ENCODE measurements at places on chromosomes 1 and 21. TPM values are rescaled to one million over a fixed set of nuclear protein-coding genes. Genes with fewer than 3 reads are reported as not detected.

ADAM15 gene
- total RNA-seq = 34.5 TPM

- no peak for DNase-seq
Observed at GRCh38 chr1:10866321-10867093, 70.1 kb upstream of the CASZ1 start.

DNA sequence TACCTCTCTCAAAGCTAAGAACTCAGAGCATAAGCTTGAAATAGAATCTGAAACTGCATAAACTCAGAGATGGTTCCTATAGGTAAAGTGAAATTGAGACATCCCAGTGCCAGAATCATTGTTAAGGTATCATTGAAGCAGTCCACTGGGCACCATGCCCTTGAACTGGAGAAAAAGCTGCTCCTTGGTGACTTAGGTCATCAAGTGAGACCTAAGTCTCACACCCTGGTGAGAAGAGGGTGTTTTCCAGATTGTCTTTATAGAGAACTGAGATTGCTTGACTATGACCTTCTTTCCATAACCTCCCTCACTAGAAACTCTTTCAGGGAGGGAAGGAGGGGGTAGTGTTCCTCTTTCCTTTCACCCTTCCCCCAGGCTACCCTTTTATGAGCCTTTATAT lies 9.4 kb upstream of the ATP6V1G3 start:
- no peak for DNase-seq

TRAF5 gene
- total RNA-seq = 30.7 TPM

DNA sequence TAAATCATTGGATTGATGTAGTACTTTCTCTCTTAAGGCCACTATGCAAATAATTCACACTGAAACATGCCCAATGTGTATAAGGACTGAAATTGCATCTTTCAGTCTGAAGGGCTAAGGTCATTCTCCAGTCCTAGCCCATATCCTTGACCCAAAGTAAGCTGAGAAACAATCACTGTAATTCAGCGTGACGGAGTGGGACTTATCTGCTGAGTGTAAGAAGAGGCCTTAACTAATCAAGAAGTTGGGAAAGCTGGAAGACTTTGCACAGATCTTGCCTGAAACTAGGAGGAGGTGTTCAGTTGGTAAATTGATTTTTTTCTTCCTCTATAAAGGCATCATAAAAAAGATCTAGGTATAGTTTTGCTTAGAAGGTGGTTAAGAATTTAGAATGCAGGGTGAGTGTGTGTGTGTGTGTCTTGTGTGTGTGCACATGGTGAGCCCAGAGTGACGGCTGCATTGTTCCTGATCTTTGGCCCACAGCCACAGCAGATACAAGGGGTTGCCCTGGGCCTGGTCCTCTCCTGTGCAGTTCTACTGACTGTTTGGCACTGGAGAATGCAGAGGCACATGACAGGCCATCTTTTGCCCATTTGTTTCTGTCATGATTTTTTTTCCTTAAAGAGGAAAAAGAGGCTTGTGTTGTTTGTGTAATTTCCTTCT lies 13.3 kb upstream of the PPP2R5A start:
- DNase-seq = no peak

OPTC gene
- not detected for total RNA-seq

- DNase-seq = no peak
Observed at GRCh38 chr1:3604997-3605823, 6.1 kb downstream of the MEGF6 start.

- no peak for DNase-seq
Observed at GRCh38 chr1:70382682-70383081, 28.2 kb upstream of the ANKRD13C start.
